Astrocyte (in vitro differentiated cells and primary cell): ENCODE measurements at places on chromosomes 6 and 20. TPM values are rescaled to one million over a fixed set of nuclear protein-coding genes. Genes with fewer than 3 reads are reported as not detected.

TREML2 gene
- not detected in 2 replicates for total RNA-seq

AFDN gene
- total RNA-seq: 95.0 and 102 TPM in 2 replicates

PET117 gene
- 8.6 and 10.7 TPM in 2 replicates for total RNA-seq

GNAS-AS1 gene
- total RNA-seq: 2.8 and 3.8 TPM in 2 replicates

TMEM244 gene
- total RNA-seq: not detected in 2 replicates

SRMS gene
- total RNA-seq: 0.14 TPM in 1 of 2 replicates, not detected in the other

DNA sequence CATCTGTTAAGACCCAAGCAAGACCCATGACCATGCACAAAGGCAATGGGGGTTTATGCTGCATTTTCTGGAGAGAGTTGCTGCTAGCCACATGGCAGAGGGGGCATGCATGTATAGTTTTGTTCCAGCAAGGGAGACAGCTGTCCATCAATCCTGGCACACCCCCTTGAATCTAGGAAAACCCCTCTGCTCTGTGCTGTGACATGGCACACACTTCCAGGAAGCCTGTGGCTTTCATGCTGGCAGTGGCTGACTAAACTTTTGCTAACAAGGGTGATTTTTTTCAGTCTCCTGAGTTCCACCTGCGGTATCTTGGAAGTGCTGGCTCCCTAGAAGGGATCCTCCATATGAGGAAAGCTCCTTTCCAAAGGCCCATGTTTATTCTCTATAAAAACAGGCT lies 9.1 kb upstream of the CST4 start:
- H3K4me3 ChIP-seq: no peak overlapping the region
- H3K4me1 ChIP-seq: peaks cover 5% of the 10 kb centered on the region
- no peak for DNase-seq
- no peak overlapping the region for H3K27ac ChIP-seq
- no peaks in the 10 kb centered on the region for H3K36me3 ChIP-seq

DNA sequence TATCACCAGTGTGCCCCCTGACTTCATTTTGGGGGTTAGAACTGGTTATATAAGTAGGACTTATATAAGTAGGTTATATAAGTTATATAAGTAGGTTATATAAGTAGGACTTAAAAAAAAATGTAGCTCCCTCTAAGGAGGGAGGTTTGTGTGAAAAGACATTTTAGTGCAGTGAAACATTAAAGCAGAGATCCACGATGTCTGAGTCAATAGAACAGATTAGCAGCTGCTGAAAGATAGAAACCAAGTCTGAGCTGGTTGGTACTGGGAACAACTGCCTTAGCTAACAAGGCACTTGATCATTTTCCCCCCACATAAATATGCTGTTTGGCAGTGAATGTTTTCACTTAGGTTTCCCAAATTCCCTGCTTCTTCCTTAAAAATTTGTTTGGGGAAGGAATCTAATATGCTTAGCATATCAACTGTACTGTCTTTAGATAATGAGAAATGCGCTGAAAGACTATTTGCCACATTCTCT lies 2.1 kb upstream of the RPS12 start:
- H3K27me3 ChIP-seq: no peaks in the 10 kb centered on the region
- H3K4me3 ChIP-seq: peak overlapping the region; percentile 100
- peak; percentile 33 for DNase-seq
- H3K36me3 ChIP-seq: peaks cover 21% of the 10 kb centered on the region
- peaks cover 16% of the 10 kb centered on the region for H3K4me1 ChIP-seq

DNA sequence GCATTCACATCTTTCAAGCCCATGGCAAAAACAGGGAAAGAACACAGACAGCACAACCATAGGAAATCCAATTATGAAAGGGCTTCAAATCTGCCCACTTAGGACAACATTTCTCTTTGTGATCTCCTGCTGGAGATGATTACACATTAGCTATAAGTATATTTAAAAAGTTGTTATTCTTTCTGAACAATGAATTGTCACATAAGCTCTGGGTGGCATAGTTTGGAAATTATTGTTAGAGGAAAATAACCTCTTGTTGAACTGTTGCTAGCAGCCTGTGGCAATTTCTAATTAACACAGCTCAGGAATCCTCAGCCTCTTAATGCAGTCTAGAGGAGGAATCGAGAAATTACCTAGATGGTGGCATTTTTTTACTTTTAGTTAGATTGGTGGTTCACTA lies 54.9 kb downstream of the BCAS1 start:
- H3K4me1 ChIP-seq: no peaks in the 10 kb centered on the region
- DNase-seq: no peak
- H3K27ac ChIP-seq: no peak overlapping the region
- no peaks in the 10 kb centered on the region for H3K36me3 ChIP-seq
- H3K27me3 ChIP-seq: no peaks in the 10 kb centered on the region

- no peaks in the 10 kb centered on the region for H3K27me3 ChIP-seq
- no peak overlapping the region for H3K4me3 ChIP-seq
- H3K36me3 ChIP-seq: peaks cover 11% of the 10 kb centered on the region
- no peak overlapping the region for H3K27ac ChIP-seq
- DNase-seq: no peak
- H3K4me1 ChIP-seq: no peaks in the 10 kb centered on the region
Measured at GRCh38 chr6:79048611-79049010, 29.4 kb downstream of the PHIP start.

DNA sequence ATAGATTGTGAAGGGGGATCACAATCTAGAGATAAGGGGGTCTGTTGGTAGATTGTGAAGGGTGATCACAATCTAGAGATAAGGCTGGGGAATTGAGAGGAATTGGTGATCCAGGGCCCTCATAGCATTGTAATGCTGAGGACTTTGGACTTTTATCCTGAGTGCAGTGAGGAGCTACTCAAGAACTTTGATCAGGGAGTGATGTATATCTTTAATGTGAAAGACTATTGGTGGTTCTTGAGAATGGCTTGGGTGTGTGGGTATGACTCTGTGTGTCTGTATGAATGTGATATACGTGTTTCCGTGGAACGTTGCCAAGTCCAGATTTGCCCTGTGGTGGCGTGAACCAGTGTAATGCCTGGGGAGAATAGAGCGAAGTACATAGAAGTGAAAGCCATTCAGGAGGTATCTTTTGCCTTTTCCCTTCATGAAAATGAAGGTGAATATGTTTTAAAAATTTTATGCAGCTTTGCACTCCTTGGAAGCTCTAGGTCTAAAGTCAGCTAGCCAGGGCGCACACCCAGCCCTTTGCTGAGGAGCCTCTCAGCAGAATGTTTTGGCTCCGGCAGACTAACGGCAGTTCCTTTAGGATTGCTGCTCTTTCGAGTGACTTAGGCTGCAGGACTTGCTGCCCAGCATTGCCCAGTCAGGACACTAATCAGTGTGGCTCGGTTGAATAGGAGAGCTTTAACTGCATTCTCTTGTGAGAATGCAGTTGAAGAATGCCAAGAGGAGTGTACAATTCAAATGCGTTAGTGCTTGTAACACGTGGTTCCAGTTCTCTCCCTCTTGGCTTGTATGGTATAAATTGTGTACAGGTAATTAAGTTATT lies 3.5 kb downstream of the ZFAND3 start:
- DNase-seq: peak; percentile 36
- no peaks in the 10 kb centered on the region for H3K27me3 ChIP-seq
- no peak overlapping the region for H3K27ac ChIP-seq

DNA sequence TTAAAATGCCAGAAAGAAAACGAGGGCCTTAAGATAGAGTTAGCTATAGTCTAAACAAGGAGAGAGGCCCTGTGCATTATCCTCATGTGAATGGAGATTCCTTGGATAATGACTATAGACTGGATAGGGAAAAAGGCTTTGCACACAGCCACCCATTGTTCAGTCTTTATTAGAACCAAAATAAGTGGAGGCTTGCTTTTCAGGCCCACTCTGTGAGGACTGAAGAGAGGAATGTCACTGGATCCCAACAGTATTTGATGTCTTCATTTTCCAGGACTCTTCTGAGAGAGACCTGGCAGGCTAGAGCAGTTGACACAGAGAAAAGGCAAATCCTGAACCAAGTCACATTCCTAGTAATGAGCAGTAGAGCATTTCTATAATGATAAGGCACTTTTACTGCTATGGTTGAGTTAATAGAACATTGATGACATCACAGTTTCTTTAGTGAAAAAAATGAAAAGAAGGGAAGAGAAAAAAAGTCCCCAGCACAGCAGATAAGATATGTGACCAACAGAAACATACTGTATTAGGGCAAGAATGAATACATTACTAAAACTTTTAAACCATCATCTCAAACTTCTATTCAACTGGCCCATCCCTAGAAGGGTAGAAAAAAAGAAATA lies 315.1 kb downstream of the EPHA7 start:
- no peaks in the 10 kb centered on the region for H3K4me1 ChIP-seq
- no peaks in the 10 kb centered on the region for H3K36me3 ChIP-seq
- H3K27me3 ChIP-seq: no peaks in the 10 kb centered on the region
- no peak overlapping the region for H3K4me3 ChIP-seq

- no peak overlapping the region for H3K27ac ChIP-seq
- H3K36me3 ChIP-seq: no peaks in the 10 kb centered on the region
- no peak overlapping the region for H3K4me3 ChIP-seq
- no peaks in the 10 kb centered on the region for H3K27me3 ChIP-seq
- H3K4me1 ChIP-seq: peaks cover 18% of the 10 kb centered on the region
Measured at GRCh38 chr6:11389977-11390376, 147.6 kb upstream of the TMEM170B start.

GRCh38 chr6:75272145-75272840 lies 12.3 kb downstream of the TMEM30A start:
- no peak overlapping the region for H3K4me3 ChIP-seq
- H3K27me3 ChIP-seq: no peaks in the 10 kb centered on the region
- H3K4me1 ChIP-seq: peaks cover 17% of the 10 kb centered on the region
- DNase-seq: peak; percentile 75
- H3K36me3 ChIP-seq: peaks cover 4% of the 10 kb centered on the region

DNA sequence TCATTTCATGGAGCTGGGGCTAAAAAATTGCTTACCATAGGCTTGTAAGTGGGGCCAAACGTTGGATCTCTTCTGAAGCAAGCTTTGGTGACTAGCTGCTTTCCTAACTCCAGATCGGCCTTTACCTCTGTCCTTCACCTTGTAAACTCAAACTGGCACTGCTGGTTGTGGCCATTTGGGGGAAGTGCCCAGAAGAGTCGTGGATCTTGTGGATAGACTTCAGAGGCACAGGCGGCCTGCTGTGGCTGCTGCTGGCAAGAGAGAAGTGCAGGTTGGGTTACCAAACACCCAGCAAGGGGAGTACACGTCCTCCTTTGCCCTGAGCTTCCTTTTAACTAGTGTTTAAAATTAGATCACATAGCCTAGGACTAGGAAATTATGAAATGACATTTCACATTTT lies 36.8 kb upstream of the KLHL31 start:
- no peaks in the 10 kb centered on the region for H3K36me3 ChIP-seq
- H3K27ac ChIP-seq: no peak overlapping the region
- H3K27me3 ChIP-seq: no peaks in the 10 kb centered on the region
- no peaks in the 10 kb centered on the region for H3K4me1 ChIP-seq
- no peak for DNase-seq

DNA sequence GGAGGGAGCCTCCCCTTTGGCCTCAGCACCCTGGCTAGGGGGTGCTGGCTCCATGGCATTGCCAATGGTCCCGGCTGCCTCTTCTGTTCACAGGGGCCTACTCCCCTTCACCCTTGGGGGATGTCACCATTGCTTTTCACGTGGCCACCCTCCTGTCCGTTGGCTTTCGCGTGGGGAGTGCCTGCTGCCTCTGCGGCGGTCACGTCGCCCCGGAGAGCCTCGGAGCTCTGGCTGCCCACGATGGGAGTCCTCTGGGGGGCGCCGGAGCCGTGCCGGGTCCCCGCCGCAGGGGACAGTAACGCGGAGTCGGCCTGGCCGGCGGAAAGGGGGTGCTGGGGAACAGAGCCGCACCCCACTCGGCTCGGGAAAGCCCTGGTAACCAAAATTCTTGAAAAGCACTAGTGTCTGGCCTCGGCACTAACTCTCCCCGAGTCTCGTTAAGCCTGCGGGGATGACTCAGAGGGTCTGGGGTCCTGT lies 661 bp upstream of the HEBP2 start:
- peaks cover 3% of the 10 kb centered on the region for H3K4me1 ChIP-seq
- H3K36me3 ChIP-seq: peaks cover 10% of the 10 kb centered on the region
- no peaks in the 10 kb centered on the region for H3K27me3 ChIP-seq

- no peak overlapping the region for H3K4me3 ChIP-seq
- no peaks in the 10 kb centered on the region for H3K4me1 ChIP-seq
- H3K36me3 ChIP-seq: no peaks in the 10 kb centered on the region
- H3K27ac ChIP-seq: no peak overlapping the region
- H3K27me3 ChIP-seq: no peaks in the 10 kb centered on the region
Measured at GRCh38 chr20:16438100-16438499, 135.1 kb downstream of the KIF16B start.

- H3K27ac ChIP-seq: no peak overlapping the region
- H3K4me3 ChIP-seq: no peak overlapping the region
- H3K27me3 ChIP-seq: no peaks in the 10 kb centered on the region
- no peaks in the 10 kb centered on the region for H3K36me3 ChIP-seq
Measured at GRCh38 chr6:111996144-111996865, 57.6 kb upstream of the CCN6 start.

DNA sequence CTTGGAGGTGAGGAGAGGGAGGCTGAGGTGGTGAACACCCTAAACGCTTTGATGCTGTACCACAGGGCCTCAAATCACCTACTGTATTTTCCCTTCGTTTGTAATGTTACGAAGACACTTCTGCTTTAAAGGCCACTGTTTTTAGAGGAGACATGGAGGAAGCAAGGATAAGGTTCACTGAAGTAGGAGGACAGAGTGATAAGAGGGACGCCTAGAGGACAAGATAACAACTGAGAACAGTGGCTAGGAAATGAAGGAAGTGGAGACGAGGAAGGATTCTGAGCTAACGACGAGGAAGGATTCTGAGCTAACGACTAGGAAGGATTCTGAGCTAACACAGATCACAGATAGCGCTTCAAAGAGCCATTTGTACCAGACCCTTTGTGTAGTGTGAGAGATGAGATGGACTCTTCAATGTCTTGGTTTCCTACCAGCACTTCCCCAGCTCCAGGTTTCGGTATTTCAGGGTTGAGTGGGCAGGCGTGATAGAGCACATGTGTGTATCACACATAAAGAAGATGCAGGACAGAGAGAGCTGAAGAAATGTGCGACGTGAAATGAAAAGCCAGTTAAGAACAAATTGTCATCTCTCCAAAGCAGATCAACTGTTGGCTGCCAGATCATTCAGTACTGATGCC lies 7.5 kb downstream of the SF3B5 start:
- H3K36me3 ChIP-seq: no peaks in the 10 kb centered on the region
- no peaks in the 10 kb centered on the region for H3K4me1 ChIP-seq
- H3K27me3 ChIP-seq: no peaks in the 10 kb centered on the region
- no peak for DNase-seq

- H3K27ac ChIP-seq: no peak overlapping the region
- H3K4me1 ChIP-seq: no peaks in the 10 kb centered on the region
- no peaks in the 10 kb centered on the region for H3K36me3 ChIP-seq
- H3K27me3 ChIP-seq: no peaks in the 10 kb centered on the region
- H3K4me3 ChIP-seq: no peak overlapping the region
Measured at GRCh38 chr6:100381111-100381510, 83.6 kb downstream of the SIM1 start.

GRCh38 chr20:45588800-45589199 lies 9.7 kb upstream of the WFDC8 start:
- H3K36me3 ChIP-seq: no peaks in the 10 kb centered on the region
- no peaks in the 10 kb centered on the region for H3K27me3 ChIP-seq
- no peaks in the 10 kb centered on the region for H3K4me1 ChIP-seq
- no peak overlapping the region for H3K27ac ChIP-seq
- DNase-seq: no peak
